ENCODE measurements at places on chromosomes 2 and 18. TPM values are rescaled to one million over a fixed set of nuclear protein-coding genes. Genes with fewer than 3 reads are reported as not detected.

Gene MRPS9
- polyA plus RNA-seq = 54.1 TPM

Gene HAAO
- polyA plus RNA-seq = 25.2 TPM

Gene SNORC
- polyA plus RNA-seq = 2.0 TPM

Gene ANKRD23
- polyA plus RNA-seq = 4.1 TPM

Gene NYAP2
- polyA plus RNA-seq = 0.06 TPM

All from left renal pelvis (tissue), 4 donors.